ENCODE measurements at places on chromosomes 2 and 18.

DNA sequence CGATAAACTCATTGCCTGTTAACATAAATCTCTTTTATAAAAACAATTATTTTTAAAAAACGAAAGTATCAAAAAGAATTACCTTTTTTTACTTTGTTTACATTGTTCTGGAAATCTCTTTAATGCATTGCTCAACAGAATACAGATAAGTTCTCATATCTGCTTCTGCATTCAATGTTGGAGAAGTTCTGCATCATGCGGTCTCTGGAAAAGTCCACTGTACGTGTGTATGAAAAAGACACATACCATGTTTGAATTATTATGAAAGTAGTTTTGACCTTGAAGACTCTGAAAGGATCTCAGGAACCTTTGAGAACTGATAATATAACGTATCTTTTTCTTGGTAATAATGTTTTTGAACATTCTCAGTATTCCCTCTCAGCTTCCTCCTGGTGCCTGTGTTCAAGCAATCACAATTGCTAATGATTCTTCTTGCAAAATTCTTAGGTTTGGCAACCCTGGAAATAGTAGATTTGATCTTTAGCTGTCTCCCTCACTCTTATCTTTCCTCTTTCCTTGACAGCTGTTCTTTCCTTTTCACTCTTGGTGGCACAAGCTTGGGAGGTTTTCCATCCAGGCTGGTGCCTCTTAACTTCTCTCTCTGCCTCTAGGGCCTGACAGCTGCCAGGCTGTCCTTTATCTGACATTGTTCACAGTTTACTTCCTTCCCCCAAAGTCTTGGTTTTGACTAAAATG, 12.4 kb upstream of the IL1R1 start:
- DNase-seq = no peak

GRCh38 chr2:218566296-218566695, 1.9 kb downstream of the USP37 start:
- no peak for DNase-seq

DNA sequence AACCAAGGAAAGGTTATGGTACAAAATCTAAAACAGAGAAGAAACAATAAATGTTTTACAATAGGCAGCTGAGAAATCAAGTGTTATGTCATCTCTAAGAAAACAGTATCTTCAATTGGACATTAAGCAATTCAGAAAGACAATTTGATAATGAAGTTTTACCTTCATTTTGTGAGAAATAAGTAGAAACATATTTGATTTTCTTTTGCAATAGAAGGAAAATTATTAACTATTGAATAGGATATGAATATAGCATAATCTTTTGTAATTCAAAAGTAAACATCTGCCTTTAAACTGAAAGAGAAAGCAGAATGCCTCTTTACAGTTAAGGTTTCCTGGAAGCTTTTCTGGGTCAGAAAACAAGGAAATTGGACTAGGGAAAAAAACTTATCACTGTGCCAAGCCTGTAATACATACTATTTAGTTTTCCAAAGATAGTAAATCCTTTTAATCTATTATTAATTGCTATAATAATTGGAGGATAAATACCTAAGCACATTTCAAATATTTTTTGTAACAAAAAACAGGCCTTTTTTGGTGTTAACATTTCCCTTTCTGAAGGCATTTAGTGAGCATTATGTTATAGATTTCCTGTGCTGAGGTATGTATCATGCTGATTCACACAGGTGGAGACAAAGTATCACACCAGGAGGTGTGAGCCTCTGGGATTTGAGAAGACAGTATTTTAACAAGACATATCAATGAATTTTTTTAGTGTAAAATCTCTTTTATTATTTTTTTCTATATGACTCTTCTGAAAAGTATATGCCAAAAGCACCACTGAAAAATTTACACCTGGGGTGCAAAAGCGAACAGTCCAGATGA, 947.0 kb upstream of the CDH2 start:
- no peak for DNase-seq

DNA sequence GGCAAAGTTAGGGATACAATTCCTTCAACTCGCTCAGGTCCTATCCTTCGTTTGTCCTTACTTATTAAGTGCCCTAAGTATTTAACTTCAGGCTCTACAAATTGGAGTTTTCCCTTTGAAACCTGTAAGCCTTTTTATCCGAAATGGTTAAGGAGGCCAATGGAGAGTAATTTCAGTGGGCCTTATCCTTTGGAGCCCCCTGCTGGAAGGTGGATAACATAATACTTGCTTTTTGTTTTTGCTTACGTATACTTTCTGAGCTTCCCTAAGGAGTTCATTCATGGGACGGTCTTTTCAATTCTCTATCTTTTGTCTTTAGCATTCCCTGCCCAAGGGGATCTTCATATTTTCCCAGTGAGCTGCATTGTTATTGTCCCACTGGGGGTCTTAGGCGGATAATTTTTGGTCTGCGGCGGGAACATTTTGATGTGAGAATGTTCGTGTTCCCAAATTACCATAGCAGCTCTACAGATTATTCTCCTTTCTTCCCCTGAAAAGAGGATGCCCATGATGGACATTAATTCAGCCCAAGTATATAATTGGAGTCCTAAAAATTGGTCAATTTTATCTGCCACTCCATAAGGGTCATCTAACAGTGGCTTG, 34.4 kb upstream of the TRAPPC8 start:
- DNase-seq = no peak

- no peak for DNase-seq
These were observed 319.9 kb upstream of the HS6ST1 start for GRCh38 chr2:128638341-128639119.

DNA sequence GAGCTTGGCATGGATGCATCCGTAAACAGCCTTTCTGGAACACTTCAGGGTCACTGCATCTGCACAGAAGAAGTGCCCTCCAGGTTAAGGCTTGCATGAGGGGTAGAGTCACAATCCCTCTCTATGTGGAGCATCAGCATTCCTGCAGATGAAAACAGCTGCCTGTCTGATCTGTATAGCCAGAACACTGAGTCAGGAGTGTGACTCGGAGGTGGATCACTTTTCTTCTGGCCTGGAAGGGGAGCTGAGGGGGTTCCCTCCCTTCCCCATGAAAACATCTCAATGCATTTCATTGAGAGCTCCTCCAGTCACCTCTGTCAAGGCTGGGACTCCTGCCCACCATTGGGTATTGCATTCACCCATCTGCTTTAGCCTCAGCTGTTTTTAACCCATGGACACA, 72.5 kb upstream of the SERPINE2 start:
- no peak for DNase-seq

DNA sequence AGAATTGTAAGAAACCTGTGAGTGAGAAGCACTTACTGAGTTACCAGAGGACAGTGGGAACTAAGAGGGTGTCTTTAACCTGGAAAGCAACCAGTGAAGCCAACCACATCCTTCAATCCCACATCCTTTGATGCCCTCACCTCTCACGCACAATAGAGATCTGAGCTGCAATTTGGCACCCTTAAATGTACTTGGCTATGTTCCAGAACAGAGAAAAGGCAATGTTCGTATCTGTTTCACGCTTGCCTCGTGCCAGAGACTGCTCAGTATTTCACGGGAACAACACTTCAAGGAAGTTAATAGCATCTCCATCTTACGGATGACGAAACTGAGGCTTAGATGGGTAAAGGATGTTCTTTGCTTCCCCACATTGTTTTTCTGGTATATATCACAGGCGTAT, 167.4 kb downstream of the DPP10 start:
- no peak for DNase-seq

DNA sequence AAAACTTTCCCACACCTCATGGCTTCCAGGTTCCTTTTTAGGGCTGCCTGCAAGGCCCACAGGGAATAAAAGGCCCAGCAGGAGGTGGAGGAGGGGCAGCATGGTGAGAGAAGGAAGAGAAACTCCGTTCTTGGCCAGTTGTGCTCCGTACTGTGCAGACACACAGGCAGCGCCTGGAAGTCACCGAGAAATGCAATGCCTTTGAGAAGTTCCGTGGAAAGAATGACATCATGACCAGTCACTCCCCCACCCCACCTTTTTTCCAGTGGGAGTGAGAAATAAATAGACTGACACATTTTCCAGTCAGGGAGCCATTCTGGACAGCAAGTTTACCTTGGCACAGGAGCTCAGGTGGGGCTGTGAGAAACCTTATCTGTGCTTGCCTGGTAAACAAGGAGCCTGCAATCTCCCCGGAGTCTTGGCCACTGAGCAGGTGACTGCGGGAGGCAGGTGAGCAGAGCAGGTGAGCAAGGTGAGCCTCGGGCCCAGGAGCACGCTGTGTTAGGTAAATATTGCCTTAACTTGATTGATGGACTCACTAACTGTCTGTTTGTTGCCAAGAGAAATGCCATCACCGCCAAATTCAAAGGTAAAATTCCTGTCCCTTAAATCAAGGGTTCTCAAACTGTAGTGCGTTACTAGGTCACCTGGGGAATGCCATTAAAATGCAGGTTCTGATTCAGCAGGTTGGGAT, 13.5 kb upstream of the LBH start:
- DNase-seq = no peak

- peak; percentile 34 for DNase-seq
These were observed 134.9 kb upstream of the ZNF236 start for GRCh38 chr18:76687304-76687962.

- DNase-seq = no peak
These were observed 62.3 kb downstream of the SOWAHC start for GRCh38 chr2:109676346-109676902.
